Colonic mucosa (tissue), 4 donors: ENCODE measurements at places on chromosomes 7 and 10. TPM values are rescaled to one million over a fixed set of nuclear protein-coding genes. Genes with fewer than 3 reads are reported as not detected.

- DNase-seq: peak; percentile 19
Observed at GRCh38 chr7:37083311-37084096, 359.2 kb upstream of the AOAH start.

- no peak for DNase-seq
Observed at GRCh38 chr7:18153183-18153748, 125.6 kb upstream of the PRPS1L1 start.

DNA sequence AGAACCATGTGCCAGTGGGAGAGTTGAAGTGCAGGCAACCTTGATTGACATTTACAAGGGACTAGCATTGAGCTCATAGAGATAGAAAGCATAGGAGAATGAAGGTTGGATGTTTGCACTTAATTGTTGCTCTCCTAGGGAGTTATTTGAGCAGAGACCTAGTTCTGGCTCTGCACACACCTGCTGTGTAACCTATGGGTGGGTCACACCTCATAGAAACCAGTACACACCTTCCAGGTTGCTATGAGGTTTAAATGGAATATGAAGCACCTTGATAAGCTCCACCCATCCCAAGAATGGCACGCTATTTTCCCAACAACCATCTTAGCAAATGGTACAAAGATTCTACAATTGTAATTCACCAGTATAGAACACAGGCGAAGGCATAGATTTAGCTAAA is 86.2 kb upstream of the AOAH start:
- DNase-seq: no peak

GRCh38 chr7:158763454-158764033 is 58.9 kb upstream of the NCAPG2 start:
- DNase-seq: no peak

DNA sequence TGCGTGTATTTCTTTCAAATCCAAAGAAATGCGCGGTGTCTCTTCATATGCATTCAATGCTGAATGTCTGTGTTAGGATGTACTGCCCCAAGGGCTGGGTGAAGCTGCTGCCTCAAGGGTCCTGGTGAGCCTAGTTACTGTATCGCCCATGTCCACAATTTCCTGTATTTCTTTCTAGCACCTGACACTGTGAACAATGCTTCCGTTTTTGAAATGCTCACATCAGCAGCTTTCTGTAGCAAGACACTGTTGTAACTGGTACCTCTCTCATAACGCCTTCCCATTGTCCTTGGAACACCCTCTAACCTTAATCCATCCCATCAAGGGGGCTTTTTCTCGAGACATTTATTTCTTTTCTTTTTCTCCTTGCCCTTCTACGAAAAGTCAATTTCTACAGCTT is 25.1 kb downstream of the NRP1 start:
- no peak for DNase-seq

DNA sequence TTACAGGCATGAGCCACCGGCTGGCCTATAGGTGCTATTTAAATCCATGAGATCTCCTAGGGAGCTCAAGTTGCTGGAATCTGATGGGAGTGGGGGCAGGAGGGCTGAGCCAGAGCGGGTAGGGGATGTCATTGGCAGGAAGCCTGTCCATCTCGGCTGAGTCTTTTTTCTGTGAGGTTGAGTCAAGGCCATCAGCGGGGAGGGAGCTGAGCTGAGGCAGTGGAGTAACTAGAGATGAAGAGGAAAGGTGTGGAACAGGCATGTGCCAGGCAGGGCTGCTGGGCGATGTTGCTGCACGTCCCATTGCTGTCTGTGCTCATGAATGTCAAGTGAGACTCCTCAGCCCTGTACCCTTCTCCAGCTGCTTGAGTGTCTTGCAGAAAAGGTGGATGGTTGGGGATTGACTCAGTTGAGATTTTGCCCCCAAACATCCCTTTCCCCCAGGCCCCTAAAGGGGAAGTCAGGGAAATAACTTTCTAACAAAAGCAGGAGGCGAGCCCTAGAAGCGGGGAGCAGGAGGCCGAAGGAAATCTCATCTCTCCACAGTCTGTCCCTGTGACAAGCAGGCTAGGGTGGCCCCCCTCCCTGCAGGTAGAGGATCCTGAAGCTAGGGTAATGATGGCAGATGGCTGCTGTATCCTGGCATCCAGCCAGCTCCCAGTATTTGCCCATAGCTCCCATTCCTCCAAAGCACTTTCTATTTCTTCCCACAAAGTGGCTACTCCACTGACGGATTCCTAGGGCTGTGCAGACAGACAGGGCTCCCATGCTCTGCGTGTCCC is 5.4 kb downstream of the ATP6V1F start:
- DNase-seq: peak; percentile 48

- DNase-seq: no peak
Observed at GRCh38 chr7:116198748-116199410, 11.5 kb upstream of the TES start.

GRCh38 chr10:133207627-133208026 is 22.4 kb upstream of the UTF1 start:
- no peak for DNase-seq

GRCh38 chr7:27202018-27202861 is 2.3 kb upstream of the HOXA13 start:
- peak; percentile 32 for DNase-seq

GRCh38 chr7:93245525-93246432 is 13.6 kb downstream of the VPS50 start:
- no peak for DNase-seq

- no peak for DNase-seq
Observed at GRCh38 chr7:134985894-134986362, 380 bp upstream of the AGBL3 start.

DNA sequence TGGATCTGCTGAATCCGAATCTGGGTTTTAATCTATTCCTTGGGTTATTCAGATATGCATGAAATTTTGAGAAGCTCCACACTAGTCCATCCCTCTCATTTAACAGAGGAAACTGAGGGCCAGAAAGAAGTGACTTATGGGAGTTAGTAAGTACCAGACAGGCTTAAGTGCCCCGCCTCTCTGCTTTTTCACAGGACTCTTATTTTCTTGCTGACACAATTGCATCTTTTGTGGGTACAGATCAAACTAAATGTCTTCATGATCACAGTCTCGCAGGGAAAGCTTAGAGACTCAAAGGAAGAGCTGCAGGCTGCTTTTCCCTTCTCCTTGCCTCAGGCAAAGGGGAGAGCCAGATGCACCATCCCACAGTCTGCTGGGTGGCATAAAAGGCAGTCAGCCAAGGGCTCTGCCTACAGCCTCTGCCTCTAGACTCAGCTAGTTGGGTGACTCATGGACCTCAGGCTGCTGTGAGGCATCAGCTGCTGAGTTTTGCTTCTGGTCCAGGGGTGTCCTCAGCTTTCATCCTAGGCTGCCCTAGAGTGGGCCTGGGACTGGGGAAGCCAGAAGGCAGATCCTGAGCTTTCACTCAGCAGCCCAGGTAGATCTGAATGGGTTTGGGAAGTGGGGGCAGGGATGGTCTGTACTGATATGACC is 11.6 kb downstream of the GOLGA7B start:
- DNase-seq: no peak

GRCh38 chr10:60708666-60709065 is 69.6 kb upstream of the CDK1 start:
- no peak for DNase-seq

DNA sequence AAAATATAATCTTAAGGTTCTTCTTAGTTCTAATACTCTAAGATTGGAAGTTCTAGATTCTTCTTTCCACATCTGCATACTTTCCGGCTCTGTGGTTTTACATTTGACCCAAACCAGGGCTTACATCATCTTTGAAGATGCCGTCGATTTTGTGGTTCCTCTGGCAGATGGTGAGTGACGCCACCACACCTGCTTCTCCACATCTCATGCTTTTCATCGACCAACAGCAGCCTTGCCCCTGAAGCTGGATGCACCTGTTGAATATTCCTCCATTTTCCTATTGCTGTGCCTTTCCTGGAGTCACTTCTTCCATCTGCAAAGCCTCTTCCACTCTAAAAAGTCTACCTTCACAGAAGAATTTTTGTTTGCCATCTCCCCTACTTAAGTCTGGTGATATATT is 121.3 kb downstream of the PRKCQ start:
- no peak for DNase-seq

DNA sequence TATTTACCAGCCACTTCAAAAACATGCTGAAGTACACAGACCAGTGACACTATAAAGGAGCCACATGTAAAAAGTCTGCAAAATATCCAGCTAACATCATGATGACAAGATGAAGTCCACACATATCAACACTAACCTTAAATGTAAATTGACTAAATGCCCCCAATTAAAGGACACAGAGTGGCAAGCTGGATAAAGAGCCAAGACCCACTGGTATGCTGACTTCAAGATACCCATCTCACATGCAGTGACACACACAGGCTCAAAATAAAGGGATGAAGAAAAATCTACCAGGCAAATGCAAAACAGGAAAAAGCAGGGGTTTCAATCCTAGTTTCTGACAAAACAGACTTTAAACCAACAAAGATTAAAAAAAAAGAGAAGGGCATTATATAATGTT is 12.9 kb upstream of the C10orf88 start:
- no peak for DNase-seq

DNA sequence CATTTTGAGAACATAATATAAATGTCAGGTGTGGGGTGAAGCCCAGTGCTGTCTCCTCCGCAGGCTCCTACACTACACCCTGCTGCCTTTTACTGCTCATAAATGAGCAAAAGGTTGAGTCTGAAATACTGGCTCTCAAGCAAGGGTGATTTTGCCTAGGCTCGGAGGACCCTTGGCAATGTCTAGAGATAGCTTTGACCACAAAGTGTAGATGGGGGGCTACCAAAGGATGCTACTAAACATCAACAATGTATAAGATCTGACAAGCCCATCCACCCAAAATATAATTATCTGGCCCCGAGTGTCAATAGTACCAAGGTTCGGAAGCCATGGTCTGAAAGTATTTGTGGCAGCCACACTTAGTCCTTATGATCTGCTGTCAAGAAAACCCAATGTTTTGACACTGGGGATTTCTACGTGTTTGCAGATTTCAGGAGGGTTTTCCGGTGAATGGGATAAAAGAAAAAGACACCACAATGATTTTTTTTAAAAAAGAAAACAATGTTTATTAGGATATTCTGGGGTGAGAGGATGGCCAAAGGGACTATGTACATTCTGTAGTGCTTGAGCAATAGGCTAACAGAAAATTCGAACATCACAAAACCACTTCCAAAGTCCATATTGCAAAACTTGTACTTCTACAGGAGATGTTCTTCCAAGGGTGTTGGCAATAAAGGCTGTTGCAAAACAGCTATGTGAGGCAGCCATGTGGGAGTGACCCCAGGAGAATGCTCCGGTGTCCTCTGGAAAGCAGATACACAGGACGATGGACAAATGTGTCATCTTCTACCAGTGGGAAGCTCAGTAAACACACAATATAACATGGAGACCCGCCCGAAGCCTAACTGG is 216.3 kb downstream of the GFRA1 start:
- no peak for DNase-seq

GRCh38 chr10:77251297-77252013 is 386.2 kb downstream of the KCNMA1 start:
- DNase-seq: no peak

GRCh38 chr7:65317372-65317771 is 56.3 kb upstream of the ZNF92 start:
- no peak for DNase-seq

DNA sequence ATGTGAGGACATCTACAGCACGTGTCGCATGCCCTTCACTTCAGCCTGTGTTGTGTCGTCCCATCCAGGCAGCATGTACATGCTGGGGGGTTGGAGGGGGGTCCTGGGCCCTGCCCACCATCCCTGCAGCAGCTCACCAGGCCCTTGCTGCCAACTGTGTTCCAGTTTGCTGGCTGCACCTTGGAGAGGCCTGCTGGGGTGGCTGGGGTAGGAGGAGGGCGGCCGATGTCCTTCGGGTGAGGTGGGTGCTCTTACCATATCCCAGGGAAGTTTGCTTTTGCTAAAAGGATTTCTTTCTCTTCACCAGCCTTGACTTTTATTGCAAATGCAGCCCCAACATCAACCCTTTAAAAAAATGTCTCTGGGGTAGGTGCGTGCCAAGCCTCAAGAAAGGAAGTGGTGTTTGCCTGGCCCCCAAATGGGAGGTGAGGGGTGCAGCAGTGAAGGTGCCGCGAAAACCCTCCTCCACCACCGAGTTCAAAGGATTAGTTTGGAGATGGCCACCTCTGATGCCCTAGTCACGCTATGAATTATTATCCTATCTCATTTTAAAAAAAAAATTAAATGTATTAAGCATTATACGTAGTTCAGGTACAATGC is 165.8 kb upstream of the KLF6 start:
- DNase-seq: peak; percentile 16

DNA sequence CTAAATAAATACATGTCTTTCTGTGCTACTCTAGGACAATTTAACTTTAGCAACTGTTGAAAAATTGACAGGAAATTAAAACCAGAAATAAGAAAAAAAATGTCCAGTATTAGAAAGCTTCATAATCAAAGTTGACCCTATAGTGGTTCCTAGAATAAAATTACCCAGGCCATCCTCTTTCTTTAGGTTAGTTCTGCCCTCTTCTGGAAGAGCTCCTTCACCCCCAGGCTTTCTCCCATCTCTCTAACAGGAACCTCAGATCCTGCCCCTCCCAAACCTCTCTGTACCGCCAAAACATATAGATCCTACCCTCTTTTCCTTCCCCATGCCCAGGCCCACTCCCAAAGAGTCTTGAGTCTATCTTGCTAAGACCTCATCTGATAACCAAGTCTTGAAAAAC is 159.4 kb upstream of the CDK1 start:
- DNase-seq: no peak

DNA sequence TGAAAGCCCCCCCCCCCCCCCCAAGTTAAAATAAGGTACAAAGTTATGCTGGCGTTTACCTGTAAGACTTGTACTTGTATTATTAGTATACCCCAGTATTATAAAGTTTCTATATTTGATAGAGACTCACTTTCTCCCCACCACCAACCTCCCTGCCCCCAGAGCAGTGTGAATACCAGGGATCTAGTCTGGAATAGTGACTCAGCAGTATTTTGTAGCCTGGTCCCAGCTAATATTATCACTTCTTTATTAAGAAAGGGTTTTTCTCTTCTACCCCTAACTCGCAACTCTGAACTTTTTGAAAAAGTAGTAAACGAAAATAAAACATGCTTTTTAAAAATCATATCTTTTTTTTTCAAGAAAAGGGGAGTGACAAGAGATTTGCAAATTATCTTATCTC is 26.7 kb downstream of the GLI3 start:
- no peak for DNase-seq

- DNase-seq: no peak
Observed at GRCh38 chr7:142009187-142009586, 13.5 kb downstream of the MGAM start.

GRCh38 chr10:118808601-118809356 is 54.0 kb upstream of the CACUL1 start:
- no peak for DNase-seq

- DNase-seq: no peak
Observed at GRCh38 chr10:132946-133898, 2.0 kb upstream of the ZMYND11 start.

The ANKIB1 gene
- 38.9 TPM for total RNA-seq

The TMEM236 gene
- total RNA-seq: 57.4 TPM

The PNLIPRP1 gene
- total RNA-seq: not detected

The LMBR1 gene
- total RNA-seq: 41.4 TPM

The TMEM120A gene
- total RNA-seq: 94.1 TPM

The NUTM2E gene
- 0.08 TPM for total RNA-seq

The GRID1 gene
- total RNA-seq: 0.37 TPM

The SPDYE2B gene
- not detected for total RNA-seq

The KAZALD1 gene
- total RNA-seq: 32.4 TPM

The OPN4 gene
- total RNA-seq: not detected

The TFPI2 gene
- total RNA-seq: 0.30 TPM
